ENCODE measurements at places on chromosomes 4 and X. TPM values are rescaled to one million over a fixed set of nuclear protein-coding genes. Genes with fewer than 3 reads are reported as not detected.

DNA sequence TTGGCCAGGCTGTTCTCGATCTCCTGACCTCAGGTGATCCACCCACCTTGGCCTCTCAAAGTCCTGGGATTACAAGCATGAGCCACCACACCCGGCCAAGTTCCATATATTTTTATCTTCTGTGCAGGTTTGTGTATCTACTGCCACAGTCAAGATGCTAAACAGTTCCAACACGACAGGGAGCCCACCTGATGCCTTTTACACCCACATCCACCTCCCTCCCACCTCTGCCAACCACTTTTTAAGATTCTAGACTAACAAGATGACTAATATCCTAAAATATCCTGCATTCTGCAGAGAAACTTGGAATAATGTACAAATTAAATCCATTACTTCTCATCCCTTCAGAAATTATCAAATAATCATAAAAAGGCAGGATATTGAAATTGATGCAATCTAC lies 19.3 kb upstream of the RPL34 start:
- no peak for DNase-seq

- no peak for DNase-seq
Measured at GRCh38 chr4:129233691-129234090, 137.7 kb downstream of the C4orf33 start.

DNA sequence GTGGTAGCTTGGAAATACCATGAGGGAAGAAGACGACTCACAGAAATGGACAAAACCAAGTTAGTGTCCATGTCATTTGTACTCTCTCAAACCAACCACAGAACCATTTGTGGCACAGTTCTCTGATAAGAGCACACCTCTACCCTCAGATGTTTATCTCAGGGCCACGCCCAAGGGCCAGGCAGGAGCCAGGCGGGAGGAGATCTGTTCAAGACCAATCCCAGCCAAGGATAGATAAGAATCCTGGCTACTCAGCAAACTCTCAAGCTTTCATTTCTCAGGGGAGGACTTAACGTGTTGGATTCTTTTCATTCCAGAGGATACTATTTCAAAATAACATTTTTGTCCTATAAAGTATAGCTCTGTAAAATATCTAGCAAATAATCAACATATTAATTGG lies 95.0 kb downstream of the NYX start:
- no peak for DNase-seq

DNA sequence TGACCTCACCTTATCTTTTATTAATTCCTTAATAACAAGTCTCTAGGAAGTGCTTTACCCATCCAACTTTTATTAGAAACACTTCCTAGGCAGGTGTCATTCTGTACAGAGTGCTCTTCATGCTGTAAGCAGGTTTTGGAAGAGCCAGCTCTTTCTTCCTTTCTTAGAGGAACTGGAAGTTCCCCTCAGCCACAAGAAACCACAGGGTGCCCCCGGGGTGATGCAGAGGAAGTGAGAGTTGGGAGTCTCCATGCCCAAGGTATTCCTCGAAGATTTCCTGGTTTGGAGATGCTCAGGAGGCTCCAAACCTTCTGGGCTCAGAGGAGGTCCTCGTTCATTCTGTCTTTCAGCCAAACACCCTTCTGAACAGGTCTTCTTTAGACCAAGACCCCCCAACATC lies 83.8 kb downstream of the EGF start:
- no peak for DNase-seq

DNA sequence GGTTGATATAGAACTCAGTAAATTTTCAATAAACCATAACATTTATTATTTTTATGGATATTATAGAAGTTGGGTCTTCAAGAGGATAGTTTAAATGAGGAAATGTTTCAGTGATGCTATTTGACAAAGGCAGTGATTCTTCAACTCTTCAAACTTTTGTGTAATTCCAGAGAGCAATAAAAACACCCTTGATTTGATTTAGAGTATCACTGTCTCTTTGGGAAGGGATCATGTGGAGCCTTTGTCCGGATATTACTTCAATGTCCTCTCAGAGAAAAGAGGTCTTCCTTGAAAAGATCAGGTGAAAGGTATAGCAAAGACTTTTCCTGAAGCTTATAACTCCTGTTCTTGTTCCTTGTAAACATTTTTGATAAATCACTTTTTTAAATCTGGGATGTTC lies 23.3 kb downstream of the GLRA3 start:
- no peak for DNase-seq

DNA sequence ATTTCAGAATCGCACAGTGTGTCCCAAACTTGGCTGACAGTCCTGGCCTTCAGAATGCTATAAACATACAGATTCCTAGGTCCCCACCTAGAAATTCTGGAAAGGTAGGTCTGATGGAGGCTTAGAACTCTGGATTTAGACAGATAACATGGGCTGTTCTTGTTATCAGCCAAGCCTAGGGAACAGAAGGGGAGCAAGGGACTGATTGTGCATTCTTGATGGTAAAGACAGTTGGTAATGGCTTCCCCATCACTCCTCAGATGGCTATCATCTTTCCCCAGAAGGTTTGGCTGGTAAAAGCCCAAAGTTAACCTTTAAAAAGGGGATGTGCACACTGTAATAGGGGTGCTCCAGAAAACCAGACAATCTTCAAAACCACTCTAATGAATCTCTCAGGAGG lies 35.7 kb downstream of the DIPK2B start:
- no peak for DNase-seq

GRCh38 chrX:106917830-106918500 lies 2.2 kb upstream of the CLDN2 start:
- DNase-seq = no peak

DNA sequence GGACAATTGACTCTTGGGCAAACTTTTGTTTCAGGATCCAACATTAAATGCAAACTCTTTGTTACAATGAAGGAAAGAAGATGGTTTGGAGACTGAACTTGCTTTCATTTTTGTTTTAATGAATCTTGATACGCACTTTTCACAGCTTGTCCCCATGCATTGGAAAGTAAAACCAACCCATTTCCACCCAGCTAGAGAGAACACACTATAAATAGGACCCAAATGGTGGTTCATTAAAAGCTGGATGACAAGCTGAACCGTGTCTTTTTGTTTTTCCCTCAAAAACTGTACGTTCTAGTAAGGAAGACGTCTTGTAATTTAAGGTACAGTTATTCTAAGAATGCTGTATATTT lies 95.3 kb upstream of the EGFL6 start:
- DNase-seq = no peak

DNA sequence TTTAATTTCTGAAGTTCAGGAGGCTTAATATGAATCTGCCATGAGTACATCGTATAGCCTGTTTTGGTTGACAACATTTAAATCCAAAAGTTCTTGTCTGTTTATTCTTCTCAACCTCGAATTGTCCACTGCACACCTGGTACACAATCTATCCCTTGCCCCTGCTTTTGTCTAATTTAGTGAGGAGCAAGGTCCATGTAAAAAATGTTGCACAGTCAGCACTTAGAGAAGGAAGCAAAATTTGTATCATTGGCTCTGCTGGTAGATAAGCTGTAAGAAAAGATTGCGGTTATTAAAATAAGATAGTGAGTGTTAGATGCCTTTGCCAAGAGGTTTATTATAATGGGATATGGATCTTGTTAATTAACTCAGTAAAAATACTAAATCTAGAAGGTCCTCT lies 761.5 kb downstream of the RAPGEF2 start:
- DNase-seq = no peak

- DNase-seq = no peak
Measured at GRCh38 chr4:61225656-61226055, 25.5 kb downstream of the ADGRL3 start.

DNA sequence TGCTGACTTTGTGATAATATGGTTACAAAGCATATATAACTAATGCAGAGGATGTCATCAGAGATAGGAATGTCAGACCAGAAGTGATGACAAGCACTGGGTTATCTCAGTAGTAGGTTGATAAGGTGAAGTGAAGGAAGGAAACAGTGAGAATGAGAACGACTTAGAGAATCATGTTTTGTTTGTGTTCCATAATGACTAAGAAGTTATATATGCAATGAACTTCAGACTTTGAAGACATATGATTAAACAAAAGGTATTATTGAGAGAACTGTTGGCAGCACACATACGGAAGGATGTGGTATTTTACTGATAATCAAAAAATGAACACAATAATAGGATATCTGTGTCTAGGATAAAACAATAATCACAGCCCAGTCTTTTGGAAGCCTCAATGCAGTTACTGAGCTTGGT lies 18.3 kb upstream of the HHIP start:
- no peak for DNase-seq

DNA sequence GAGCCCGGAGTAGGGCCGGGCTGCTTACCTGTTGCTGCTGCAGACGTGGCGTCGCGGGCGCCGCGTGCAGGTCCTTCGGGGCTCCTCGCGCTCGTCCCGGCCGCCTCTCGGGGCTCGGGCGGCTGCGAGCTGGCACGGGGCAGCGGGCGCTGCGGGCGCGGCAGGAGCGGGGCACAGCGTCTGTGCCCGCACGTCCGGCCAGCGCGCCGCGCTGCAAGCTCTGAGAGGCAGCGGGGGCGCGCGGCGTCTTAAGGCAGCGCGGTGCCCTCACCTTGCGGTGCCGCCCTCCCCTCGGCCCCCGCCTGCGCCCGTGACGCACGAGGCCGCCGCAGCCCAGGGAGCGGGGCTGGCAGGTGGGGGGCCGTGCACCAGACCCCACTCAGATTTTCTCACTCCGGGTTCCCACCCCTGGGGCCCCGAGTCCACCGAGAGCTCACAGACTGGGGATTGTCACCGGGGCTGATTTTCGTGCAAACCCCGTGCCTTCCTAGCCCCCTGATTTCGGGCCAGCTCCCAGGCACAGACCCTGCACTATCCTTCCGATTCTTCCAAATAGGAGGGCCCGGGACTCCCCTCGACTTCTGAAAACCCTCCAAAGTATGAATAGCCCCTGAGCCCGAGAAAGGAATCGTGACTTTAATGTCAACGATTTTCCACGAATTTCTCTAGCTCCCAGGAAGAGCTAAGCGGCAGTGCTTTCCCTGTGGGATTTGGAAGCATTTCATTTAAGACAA lies at the start of gene GPR101:
Gene GPR101 (minus strand): TSS at position 222 of the 734 bp plus-strand sequence. CDS start 2,321 bp downstream, outside the sequence.
- DNase-seq = no peak

DNA sequence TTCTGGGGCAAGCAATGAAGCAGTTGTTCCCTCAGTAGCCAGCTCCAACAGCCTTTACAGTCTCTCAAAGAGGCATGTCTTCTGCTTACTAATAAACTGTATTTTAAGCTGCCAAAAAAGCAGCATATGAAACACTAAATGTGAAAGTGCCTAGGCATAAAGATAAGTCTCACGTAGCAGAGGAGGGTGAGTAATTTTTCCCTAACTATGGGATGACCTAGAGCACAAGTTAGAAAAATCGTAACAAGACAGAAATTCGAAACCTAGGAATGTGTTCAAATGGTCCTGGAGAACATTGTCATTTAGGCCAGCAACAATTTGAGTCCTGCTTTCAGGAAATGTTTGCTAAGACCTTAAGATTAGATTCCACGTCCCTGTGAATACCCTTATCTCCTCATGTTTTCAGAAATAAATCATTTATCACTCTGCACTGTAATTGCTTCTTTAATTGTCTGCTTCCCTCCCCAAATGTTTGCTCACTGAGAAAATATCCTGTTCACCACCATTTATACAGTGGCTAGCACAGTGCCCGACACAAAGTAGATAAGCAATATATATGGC lies 222.2 kb downstream of the KCNIP4 start:
- DNase-seq = no peak

- no peak for DNase-seq
Measured at GRCh38 chr4:3852309-3852708, 86.1 kb downstream of the ADRA2C start.

GRCh38 chr4:94537921-94538628 lies 86.3 kb downstream of the PDLIM5 start:
- DNase-seq = no peak

DNA sequence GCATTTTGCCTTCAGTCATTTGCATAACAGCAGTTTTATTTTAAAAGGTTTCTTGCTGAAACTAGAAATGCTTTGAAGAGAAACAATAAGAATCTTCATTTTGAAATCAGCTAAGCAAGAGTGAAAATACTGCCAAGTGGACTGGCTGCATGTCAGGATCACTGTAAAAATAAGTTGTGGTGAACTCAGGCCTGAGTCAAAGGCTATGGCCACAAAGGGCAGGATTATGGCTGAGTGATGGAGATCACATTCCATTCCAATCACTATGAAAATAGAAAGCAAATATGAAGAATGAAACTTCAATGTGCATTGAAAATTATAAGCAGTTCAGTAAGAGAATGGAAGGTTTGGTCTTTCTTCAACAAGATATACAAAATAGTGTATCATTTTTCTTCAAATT lies 224.5 kb downstream of the PCDH18 start:
- DNase-seq = no peak

GRCh38 chr4:24884902-24885301 lies 27.9 kb downstream of the CCDC149 start:
- no peak for DNase-seq

- peak; percentile 16 for DNase-seq
Measured at GRCh38 chr4:76897536-76898384, at the start of gene SOWAHB. TSS of gene SOWAHB (minus strand) at chr4:76898144. CDS start at chr4:76897849, 295 bp downstream.

DNA sequence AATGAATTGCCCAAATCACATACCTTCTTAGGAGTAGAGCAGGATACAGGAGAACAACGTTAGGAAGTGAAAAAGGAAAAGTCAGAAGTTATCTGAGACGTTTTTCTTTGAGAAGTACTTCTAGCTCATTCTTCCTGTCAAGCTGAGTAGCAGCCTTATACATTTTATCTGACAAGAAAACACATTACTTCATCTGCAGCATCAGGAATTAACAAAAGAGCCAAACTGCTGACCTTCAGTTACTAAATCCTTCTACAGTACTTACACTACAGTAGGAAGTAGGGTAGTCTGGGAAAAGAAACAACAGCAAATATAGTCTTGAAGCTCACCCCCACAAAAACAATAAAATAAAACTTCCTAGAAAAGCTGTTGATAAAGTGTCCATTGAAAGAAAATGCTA lies 57.0 kb downstream of the ATP11C start:
- DNase-seq = no peak

- no peak for DNase-seq
Measured at GRCh38 chr4:154503598-154503997, 12.0 kb upstream of the DCHS2 start.

GRCh38 chrX:108666101-108666500 lies 70.3 kb downstream of the IRS4 start:
- DNase-seq = no peak

- no peak for DNase-seq
Measured at GRCh38 chrX:133214301-133214700, 3.9 kb downstream of the TFDP3 start.

- no peak for DNase-seq
Measured at GRCh38 chr4:78630615-78631014, 79.0 kb downstream of the ANXA3 start.

- no peak for DNase-seq
Measured at GRCh38 chr4:144181391-144181790, 40.9 kb upstream of the GYPA start.

- no peak for DNase-seq
Measured at GRCh38 chr4:185772391-185773093, 39.5 kb downstream of the SORBS2 start.

The KIAA1210 gene
- not detected for total RNA-seq

The BMP3 gene
- 0.40 TPM for total RNA-seq

The CISD2 gene
- 43.2 TPM for total RNA-seq

The MAGEC2 gene
- not detected for total RNA-seq

The JCHAIN gene
- total RNA-seq = not detected

The EGF gene
- total RNA-seq = 0.84 TPM

The CT45A3 gene
- not detected for total RNA-seq

The RAB9B gene
- total RNA-seq = 3.7 TPM

The PDGFC gene
- total RNA-seq = 19.1 TPM

The APBB2 gene
- total RNA-seq = 72.7 TPM

The ESX1 gene
- not detected for total RNA-seq

The ACSL1 gene
- total RNA-seq = 10.4 TPM

The MAGEB1 gene
- total RNA-seq = not detected

The SLC34A2 gene
- not detected for total RNA-seq

The RGN gene
- 0.70 TPM for total RNA-seq

The COQ2 gene
- 21.9 TPM for total RNA-seq

The PROM1 gene
- total RNA-seq = 60.8 TPM

The S100P gene
- total RNA-seq = not detected

All from neural crest cell (in vitro differentiated cells).